ENCODE measurements at places on chromosomes 3 and 15.

DNA sequence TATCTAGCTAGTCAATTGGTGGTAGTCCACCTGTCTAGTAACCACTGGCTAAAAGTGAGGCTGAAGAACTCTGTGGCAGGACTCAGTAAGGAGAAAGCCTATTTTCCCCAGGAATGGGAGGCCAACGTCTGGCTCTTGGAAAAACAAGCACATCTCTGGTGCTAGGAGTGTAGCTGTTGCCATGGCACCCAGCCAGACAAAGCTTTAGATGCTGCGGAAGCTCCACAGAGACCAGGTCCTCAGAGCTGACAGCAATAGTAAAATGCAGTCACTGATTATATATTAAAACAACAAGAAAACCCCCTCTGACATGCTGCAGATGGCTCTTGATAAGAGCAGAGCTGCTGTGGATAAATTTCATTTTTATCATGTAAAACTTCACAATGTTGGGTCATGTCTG lies 124.9 kb upstream of the STRIT1 start:
- DNase-seq: no peak

- DNase-seq: no peak
These were observed 35.9 kb upstream of the KPNA4 start for GRCh38 chr3:160601288-160601687.

GRCh38 chr15:29449136-29449535 lies 179.5 kb upstream of the NSMCE3 start:
- DNase-seq: no peak

DNA sequence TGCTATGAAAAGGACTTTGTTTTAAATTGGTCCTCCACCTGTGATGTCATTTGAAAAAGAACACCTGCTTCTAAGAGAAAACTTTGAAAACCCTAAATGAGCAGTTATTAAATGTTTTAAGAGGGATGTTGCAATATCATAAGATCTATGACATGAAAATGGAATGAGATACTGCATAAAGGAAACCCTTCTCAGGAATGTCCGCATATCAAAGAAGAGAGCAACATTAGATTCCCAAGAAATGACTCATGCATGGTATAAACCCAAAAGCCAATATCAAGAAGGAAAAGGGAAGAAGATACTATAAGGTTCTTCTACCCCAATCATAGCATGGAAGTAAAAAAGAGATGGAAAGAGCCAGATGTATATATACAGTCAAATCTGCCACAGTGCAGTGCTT lies 627.5 kb upstream of the LMCD1 start:
- no peak for DNase-seq

DNA sequence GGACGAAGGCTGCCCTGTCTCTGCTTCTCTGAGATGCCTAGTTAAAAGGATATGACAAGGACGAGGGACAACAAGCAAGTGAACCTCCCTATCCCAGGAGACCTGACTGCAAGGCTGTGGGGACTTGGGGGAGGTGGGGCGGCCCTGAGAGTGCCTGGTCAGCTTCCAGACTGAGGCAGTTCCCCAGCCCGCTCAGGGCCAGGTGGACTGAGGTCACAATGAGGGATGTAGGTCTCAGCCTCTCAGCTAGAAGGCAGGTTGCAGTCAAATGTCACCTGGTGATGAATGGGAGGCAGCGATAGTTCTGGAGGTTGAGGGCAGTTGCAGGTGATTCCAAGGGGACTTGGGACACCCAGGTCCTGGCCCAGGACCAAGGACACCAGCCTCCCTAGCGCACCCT lies 30.6 kb downstream of the TKT start:
- DNase-seq: no peak

GRCh38 chr3:28172748-28173147 lies 68.7 kb upstream of the CMC1 start:
- DNase-seq: no peak

DNA sequence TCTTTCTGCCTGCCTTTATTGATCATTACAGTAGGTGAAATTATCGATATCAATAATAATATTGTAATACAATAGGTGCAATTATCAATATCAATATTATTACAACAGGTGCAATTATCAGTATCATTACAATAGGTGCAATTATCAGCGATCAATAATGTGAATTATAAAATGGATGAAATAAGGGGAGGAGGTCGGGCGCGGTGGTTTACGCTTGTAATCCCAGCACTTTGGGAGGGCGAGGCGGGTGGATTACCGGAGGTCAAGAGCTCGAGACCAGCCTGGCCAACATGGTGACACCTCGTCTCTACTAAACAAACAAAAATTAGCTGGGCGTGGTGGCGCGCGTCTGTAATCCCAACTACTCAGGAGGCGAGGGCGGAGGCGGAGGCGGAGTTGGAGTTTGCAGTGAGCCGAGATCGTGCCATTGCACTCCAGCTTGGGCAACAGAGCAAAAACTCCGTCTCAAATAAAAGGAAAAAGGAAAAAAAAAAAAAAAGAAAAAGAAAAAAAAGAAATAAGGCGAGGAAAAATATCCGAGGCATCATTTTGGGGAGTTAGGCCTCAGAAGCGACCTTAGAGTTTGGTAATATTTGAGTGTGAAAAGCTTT lies 611 bp upstream of the BNIP2 start:
- peak; percentile 77 for DNase-seq

- no peak for DNase-seq
These were observed 8.3 kb upstream of the PDCD6IP start for GRCh38 chr3:33790091-33790490.

DNA sequence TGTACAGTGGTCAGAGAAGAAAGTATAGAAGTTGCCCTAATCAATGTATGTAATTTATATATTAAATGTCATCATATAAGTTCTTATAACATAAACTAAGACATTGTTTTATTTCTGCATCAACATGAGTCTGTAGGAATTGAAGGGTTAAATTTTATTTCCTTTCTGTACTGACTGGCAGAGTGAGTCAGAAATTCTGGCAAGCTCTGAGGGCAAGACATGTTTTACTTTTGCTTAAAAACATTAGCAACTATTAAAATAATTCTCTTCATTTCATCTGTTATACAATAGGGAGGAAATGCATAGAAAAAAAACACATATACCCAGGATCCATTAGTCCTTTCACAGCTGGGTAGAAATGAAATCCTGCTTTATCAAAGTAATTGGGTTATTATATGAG lies 171.4 kb upstream of the ALCAM start:
- DNase-seq: no peak

DNA sequence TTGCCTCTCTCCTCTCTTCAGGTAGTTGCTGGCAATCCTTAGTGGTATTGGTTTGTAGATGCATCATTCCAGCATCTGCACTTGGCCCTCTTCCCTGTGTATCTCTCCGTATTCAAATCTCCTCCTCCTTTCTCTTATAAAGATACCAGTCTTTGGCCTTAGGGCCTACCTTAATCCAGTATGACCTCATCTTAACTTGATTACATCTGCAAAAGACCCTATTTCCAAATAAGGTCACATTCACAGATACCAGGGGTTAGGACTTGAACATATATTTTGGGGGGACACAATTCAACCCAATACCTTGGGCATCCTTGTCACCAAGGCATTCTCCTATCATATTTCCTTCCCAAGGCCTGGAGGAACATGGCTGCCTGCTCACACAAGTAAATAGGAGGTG lies 22.0 kb upstream of the ABHD2 start:
- DNase-seq: no peak

GRCh38 chr3:162629372-162629771 lies 1132.8 kb downstream of the OTOL1 start:
- DNase-seq: no peak

DNA sequence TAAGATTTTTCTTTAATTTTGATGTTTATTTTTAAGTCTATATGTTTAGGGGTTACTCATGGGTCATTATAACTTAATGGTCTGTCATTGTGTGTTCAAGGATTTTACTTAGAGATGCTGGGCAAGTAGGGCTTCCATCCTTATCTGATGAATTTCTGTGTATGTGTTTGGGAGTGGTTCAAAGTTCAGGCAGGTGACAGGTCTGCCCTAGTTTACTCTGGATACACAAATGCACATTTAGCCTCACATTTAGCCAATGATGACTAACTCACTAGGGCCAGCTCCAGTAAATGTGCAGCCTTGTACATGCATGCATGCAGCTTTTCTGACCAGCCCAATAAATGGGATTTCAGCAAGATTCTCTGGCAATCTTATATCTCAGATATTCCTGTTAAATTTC lies 554.1 kb downstream of the SI start:
- DNase-seq: no peak

- DNase-seq: peak; percentile 64
These were observed 51.6 kb downstream of the TRPM1 start for GRCh38 chr15:31049682-31050615.

GRCh38 chr3:50388720-50389413 lies 29.5 kb upstream of the TMEM115 start:
- DNase-seq: no peak

All from suppressor macrophage treated with lipopolysaccharide for 4 hours (primary cell).